ENCODE measurements at places on chromosomes 5 and 9.

GRCh38 chr5:56876327-56876726 lies 33.1 kb upstream of the SETD9 start:
- no peaks in the 10 kb centered on the region for H3K4me1 ChIP-seq
- no peak for DNase-seq
- peaks cover 91% of the 10 kb centered on the region for H3K36me3 ChIP-seq
- H3K4me3 ChIP-seq = no peak overlapping the region
- no peaks in the 10 kb centered on the region for H3K27me3 ChIP-seq

DNA sequence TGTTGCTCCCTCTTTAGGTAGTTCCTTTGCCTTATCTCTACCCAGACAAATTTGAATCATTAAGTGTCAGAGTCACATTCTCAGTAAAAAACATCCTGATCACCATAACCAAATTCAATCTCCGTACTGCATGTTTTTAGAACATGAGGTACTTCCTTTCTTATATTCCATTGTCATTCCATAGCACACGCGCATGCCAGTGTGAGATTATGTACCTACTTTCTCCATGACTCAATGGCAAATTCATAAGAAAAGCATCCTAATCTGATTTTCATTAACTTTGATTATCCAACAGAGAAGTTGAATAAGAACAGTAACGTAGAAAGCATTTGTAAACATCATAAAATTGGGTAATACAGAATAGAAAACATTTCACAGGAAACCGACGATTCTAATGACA lies 1118.6 kb upstream of the CDH9 start:
- no peak for DNase-seq

GRCh38 chr5:34534523-34535103 lies 121.5 kb upstream of the RAI14 start:
- peaks cover 5% of the 10 kb centered on the region for H3K4me1 ChIP-seq
- DNase-seq = no peak
- no peaks in the 10 kb centered on the region for H3K27me3 ChIP-seq
- no peak overlapping the region for H3K27ac ChIP-seq
- H3K4me3 ChIP-seq = no peak overlapping the region

DNA sequence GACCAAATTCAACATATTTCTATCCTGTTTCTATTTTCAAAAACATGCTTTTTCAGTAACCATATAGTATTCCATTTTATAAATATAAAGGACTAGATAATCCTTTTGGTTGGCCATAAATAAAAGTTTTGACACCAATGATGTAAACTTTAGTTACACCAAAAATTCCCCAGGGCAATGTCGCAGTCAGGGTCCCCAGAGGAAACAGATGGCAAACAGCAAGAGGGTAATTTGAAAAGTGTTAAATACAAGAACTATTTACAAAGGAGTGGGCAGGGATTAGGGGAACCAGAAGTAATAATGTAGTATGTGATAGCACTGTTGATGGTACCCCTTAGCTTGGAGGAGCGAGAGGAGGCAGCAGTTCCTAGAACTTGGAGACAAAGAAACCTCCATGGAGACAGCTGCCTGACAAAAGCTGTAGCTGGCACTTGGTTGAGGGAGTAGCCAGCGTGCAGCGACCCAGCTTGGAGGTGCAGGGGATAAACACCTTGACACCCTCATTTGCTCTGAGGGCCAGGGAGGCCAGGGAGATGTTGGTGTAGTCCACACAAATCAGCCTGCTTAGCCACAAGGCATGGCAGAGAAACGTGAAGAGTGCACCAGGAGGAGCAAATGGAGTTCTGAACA lies 18.3 kb upstream of the MSANTD3 start:
- no peak for DNase-seq
- H3K4me1 ChIP-seq = peaks cover 11% of the 10 kb centered on the region
- no peak overlapping the region for H3K27ac ChIP-seq
- no peak overlapping the region for H3K4me3 ChIP-seq

DNA sequence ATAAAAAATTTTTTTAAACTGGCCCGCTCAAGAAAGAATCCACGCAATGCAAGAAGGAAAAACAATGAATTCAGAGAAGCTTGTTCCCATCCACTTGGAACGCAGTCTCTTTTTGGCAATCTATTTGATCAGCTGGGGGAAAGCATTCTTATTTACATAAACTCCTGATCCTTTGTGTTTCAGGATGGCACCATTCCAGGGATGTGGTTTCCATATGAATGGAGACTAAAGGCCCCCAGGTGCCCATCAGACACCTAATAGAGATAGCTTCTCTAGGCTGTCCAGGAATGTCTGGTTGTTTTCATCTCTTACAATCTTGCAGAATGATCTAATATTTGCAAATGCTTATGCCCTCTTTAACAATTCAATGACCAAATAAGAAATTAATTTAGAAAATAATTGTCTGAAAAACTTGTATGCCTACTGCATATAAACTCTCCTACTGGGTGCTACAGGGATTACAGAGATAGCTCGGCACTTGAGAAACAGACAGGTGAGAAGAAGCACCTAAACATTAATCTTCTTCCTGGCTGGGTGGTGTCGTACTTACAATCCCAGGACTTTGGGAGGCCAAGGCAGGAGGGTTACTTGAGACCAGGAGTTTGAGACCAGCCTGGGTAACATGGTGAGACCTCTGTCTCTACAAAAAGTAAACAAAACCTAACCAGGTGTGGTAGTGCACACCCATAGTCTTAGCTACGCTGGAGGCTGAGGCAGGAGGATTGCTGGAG lies 3.0 kb upstream of the RASGRF2 start:
- H3K4me3 ChIP-seq = no peak overlapping the region
- H3K27me3 ChIP-seq = peaks cover 92% of the 10 kb centered on the region
- no peak overlapping the region for H3K27ac ChIP-seq
- peaks cover 24% of the 10 kb centered on the region for H3K4me1 ChIP-seq
- no peaks in the 10 kb centered on the region for H3K36me3 ChIP-seq

GRCh38 chr9:75105841-75106240 lies 17.5 kb downstream of the OSTF1 start:
- H3K27me3 ChIP-seq = no peaks in the 10 kb centered on the region
- H3K36me3 ChIP-seq = no peaks in the 10 kb centered on the region
- no peak for DNase-seq
- no peak overlapping the region for H3K4me3 ChIP-seq
- H3K4me1 ChIP-seq = peaks cover 84% of the 10 kb centered on the region

GRCh38 chr5:96909435-96909834 lies 26.4 kb upstream of the LNPEP start:
- no peaks in the 10 kb centered on the region for H3K27me3 ChIP-seq
- no peak for DNase-seq
- no peak overlapping the region for H3K27ac ChIP-seq
- peaks cover 56% of the 10 kb centered on the region for H3K36me3 ChIP-seq

GRCh38 chr9:108775901-108776306 lies 79.9 kb downstream of the ACTL7B start:
- no peak overlapping the region for H3K4me3 ChIP-seq
- DNase-seq = peak; percentile 60
- no peaks in the 10 kb centered on the region for H3K36me3 ChIP-seq
- no peaks in the 10 kb centered on the region for H3K27me3 ChIP-seq
- H3K4me1 ChIP-seq = no peaks in the 10 kb centered on the region

- H3K27ac ChIP-seq = no peak overlapping the region
- no peaks in the 10 kb centered on the region for H3K27me3 ChIP-seq
- no peak overlapping the region for H3K4me3 ChIP-seq
- peaks cover 12% of the 10 kb centered on the region for H3K4me1 ChIP-seq
- no peaks in the 10 kb centered on the region for H3K36me3 ChIP-seq
- peak; percentile 28 for DNase-seq
These were observed 54.7 kb downstream of the GLDC start for GRCh38 chr9:6590772-6591384.

GRCh38 chr5:135631391-135631790 lies 52.6 kb upstream of the CXCL14 start:
- H3K27me3 ChIP-seq = peaks cover 8% of the 10 kb centered on the region
- H3K4me1 ChIP-seq = no peaks in the 10 kb centered on the region
- H3K36me3 ChIP-seq = no peaks in the 10 kb centered on the region
- H3K4me3 ChIP-seq = no peak overlapping the region
- no peak overlapping the region for H3K27ac ChIP-seq

GRCh38 chr5:176793343-176793699 lies 17.0 kb upstream of the UNC5A start:
- no peak overlapping the region for H3K27ac ChIP-seq
- H3K4me3 ChIP-seq = no peak overlapping the region
- H3K4me1 ChIP-seq = no peaks in the 10 kb centered on the region

DNA sequence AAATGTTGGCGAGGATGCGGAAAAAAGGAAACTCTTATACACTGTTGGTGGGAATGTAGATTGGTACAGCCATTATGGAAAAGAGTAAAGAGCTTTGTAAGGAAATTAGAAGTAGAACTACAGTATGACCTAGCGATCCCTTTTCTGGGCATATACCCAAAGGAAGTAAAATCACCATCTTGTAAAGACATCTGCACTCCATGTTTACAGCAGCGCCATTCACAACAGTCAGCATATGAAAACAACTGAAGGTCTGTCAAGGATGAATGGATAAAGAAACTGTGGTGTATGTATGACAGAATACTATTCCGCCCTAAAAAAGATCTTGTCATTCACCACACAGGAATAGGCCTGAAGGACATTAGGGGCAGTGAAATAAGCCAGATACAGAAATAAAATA lies 27.7 kb upstream of the SLC25A51 start:
- H3K27me3 ChIP-seq = no peaks in the 10 kb centered on the region
- no peak for DNase-seq
- no peak overlapping the region for H3K4me3 ChIP-seq
- H3K4me1 ChIP-seq = no peaks in the 10 kb centered on the region
- peaks cover 7% of the 10 kb centered on the region for H3K36me3 ChIP-seq
- no peak overlapping the region for H3K27ac ChIP-seq

- no peak overlapping the region for H3K4me3 ChIP-seq
- H3K4me1 ChIP-seq = no peaks in the 10 kb centered on the region
- H3K27me3 ChIP-seq = no peaks in the 10 kb centered on the region
- H3K36me3 ChIP-seq = no peaks in the 10 kb centered on the region
These were observed 39.2 kb downstream of the YIPF5 start for GRCh38 chr5:144131261-144131660.

DNA sequence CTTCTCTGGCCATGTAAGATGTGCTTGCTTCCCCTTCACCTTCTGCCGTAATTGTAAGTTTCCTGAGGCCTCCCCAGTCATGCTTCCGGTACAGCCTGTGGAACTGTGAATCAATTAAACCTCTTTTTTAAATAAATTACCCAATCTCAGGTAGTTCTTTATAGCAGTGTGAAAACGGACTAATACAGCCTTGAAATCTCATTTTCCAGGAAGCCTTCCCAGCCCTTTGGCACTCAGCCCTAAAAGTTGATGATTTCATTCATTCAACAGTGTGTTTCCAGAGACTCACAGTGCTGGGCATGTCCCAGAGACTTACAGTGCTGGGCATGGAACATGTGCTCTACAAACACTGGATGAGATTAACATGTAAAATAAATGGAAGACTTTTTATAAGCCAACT lies 135.8 kb downstream of the DCP2 start:
- no peaks in the 10 kb centered on the region for H3K36me3 ChIP-seq
- H3K4me3 ChIP-seq = no peak overlapping the region
- H3K4me1 ChIP-seq = no peaks in the 10 kb centered on the region
- H3K27ac ChIP-seq = no peak overlapping the region
- no peaks in the 10 kb centered on the region for H3K27me3 ChIP-seq
- DNase-seq = no peak

DNA sequence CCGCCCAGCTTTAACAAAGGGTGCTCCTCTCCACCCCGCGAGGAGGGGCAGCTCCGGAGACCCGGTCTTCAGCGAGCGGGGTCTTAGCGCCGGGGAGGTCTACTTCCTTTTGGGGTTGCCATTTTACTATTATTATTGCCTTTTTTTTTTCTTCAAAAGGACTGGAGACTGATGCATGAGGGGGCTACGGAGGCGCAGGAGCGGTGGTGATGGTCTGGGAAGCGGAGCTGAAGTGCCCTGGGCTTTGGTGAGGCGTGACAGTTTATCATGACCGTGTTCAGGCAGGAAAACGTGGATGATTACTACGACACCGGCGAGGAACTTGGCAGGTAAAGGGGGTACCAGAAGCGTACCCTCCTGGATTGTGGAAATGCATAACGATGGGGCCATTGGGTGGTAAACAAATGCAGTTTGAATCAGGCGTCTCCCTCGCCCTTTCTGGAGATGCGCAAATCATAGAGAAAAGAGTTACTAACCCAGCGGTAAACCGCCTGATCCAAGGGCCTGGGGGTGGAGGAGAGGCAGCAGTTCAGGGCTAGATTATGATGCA lies 1.2 kb downstream of the DAPK1 start:
- H3K27me3 ChIP-seq = peaks cover 9% of the 10 kb centered on the region
- DNase-seq = no peak
- no peaks in the 10 kb centered on the region for H3K36me3 ChIP-seq
- H3K4me3 ChIP-seq = peak overlapping the region; percentile 78

DNA sequence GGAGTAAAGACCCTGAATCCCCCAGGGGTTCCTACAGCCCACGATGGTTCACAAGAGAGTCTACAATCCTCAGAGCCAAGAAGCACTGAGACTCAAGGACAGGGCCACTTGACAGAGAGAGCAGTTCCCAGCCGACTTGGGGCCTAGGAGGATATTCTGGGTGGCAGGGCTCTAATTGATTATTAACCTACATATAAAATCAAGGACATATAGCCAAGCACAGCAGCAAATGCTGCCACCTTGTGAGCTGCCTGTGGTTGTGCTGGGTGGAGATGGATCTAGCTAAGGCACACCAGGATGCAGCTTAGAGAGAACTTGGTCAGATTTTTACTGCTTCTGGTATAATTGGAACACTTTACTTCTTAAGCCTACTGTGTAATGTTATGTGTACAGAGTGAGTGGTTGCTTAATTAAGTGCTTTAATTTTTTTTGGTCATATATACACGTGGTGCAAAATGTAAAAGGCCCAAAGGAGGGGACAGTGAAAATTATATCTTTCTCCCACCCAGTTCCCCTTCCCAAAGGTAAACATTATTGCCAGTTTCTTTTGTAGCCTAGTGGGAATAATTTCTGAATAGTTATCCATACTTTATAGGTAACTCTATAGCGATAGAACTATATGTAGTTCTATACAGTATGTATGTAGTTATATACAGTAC lies 78.8 kb downstream of the F2RL2 start:
- H3K4me1 ChIP-seq = peaks cover 54% of the 10 kb centered on the region
- H3K27me3 ChIP-seq = no peaks in the 10 kb centered on the region
- H3K36me3 ChIP-seq = no peaks in the 10 kb centered on the region

DNA sequence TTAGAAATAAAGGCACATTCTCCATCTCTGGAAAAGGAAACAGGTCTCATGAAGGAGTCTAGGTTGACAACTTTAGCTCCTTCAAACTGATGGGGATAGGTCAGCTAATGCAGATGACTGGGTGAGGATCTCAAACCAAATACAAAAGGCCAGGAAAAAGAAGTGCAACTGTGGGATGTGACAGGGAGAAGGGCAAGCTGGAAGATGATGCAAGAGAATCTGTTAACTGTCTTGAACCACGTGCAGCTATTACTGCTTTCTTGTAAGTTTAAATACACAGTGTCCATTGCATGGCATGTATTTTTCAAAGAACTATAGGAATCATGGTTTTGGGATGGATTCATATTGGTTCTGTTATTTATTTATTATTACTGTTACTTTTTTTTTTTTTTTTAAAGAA lies 331.8 kb downstream of the NDUFS4 start:
- H3K27ac ChIP-seq = no peak overlapping the region
- H3K36me3 ChIP-seq = no peaks in the 10 kb centered on the region

- no peaks in the 10 kb centered on the region for H3K36me3 ChIP-seq
- DNase-seq = no peak
- no peaks in the 10 kb centered on the region for H3K4me1 ChIP-seq
- H3K4me3 ChIP-seq = no peak overlapping the region
These were observed 16.8 kb upstream of the SLC35D2 start for GRCh38 chr9:96400132-96400910.

GRCh38 chr5:136330353-136331038 lies 34.8 kb downstream of the TRPC7 start:
- no peaks in the 10 kb centered on the region for H3K27me3 ChIP-seq
- no peaks in the 10 kb centered on the region for H3K36me3 ChIP-seq
- no peak overlapping the region for H3K27ac ChIP-seq
- no peak overlapping the region for H3K4me3 ChIP-seq
- H3K4me1 ChIP-seq = no peaks in the 10 kb centered on the region
- no peak for DNase-seq

All from stomach (tissue), 19 donors.